ENCODE measurements at places on chromosomes 12 and 14. TPM values are rescaled to one million over a fixed set of nuclear protein-coding genes. Genes with fewer than 3 reads are reported as not detected.

DNA sequence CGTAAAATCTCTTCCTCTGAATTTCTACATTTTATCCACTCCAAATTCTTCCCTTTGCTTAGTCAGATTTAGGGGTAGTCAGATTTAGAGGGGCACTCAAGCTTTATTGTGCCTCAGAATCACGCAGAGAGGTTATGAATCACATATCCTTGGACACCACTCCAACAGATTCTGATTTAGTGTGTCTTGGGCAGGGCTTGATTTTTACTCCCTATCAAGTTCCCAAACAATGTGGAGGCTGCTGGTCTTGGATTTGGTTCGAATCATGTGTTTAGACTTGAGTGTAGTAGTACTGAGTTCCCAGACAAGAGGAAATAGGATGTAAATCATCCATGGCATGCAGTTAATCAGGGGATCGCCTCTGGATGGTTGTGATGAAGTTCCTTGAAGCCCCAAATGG lies 298.1 kb upstream of the CLEC14A start:
- no peak for DNase-seq

Gene CMTM5
- not detected for total RNA-seq

- no peak for DNase-seq
These were observed 4.7 kb downstream of the ANGEL1 start for GRCh38 chr14:76808011-76808410.

DNA sequence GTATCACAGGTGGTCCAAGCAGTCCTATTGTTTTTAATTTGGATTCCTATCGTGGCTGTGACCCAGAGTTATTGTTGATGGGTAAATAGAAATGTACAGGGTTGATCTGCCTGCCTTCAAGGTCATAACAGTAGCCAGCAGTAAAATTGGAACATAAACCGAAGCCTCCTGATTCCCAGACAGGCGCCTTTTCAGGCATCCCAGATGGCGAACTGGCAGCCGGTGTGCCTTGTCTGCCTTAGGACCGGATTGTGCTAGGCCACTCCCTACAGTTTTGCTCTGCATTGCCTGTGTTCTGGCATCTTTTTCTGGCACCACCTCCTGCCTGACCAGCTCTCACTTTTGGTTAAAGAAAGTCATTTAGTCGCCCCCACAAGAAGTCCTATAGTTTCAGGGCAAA lies 22.2 kb downstream of the TMEM117 start:
- DNase-seq = no peak

Gene PRB2
- total RNA-seq = not detected

GRCh38 chr12:105378911-105379310 lies 48.4 kb downstream of the C12orf75 start:
- no peak for DNase-seq

DNA sequence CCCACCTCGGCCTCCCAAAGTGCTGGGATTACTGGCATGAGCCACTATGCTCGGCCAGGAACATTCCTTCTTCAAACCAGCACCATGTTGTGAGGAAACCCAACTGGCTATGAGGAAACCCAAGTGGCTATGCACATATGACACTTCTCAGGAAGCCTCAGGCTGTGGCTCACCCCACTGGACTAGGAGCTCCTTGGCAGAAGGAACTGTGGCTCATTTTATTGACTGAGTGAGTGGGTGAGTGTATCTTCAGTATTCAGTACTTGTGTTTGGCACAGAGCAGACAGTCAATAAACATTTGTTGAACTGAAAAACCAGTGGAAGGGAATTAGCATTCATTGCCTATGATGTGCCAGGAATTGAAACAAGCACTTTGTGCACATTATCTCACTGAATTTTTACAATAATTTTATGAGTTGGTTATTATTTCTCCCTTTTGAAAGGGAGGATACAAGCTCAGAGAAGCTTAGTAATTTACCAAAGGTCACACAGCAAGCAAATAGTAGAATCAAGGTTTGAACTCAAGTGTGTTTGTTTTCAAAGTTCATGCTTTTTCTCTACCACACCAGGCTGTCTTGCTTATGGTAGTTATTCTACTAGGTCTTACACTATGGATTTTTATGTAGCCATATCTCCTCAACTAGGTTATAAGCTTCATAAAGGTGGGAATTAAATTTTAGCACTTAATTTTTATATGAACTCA lies 121.6 kb downstream of the VEZT start:
- no peak for DNase-seq

All from activated CD8-positive, alpha-beta T cell treated with anti-CD3 and anti-CD28 coated beads, Interleukin-2, amount 10 ng/mL, durations not matched to agents 7 days and 5 days (primary cell).